ENCODE measurements at places on chromosomes 2 and 18. TPM values are rescaled to one million over a fixed set of nuclear protein-coding genes. Genes with fewer than 3 reads are reported as not detected.
A peak's percentile ranks its signal among the peaks of the same experiment; 100 is the strongest.

- no peak for DNase-seq
These were observed 109.1 kb upstream of the SH3BP4 start for GRCh38 chr2:234842753-234843152.

DNA sequence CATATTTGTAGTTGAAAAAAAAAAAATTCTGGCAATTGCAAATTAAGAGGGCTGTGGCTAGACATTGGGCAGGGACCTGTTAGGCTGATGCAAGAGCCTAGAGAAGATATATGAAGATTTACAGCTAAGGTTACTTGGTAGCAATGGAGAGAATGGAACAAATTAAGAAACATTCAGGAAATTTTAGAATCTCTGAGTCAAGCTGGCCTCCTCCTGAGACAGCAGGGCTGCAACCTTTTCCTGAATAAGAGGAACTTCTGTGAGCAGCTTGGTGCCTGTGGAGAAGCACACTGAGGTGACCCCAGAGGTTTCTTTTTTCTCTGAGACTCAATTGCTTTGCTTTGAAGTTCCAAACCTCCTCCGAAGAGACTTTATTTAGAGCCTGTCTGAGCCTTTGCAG is 118.6 kb upstream of the LRATD1 start:
- DNase-seq, result no peak

- DNase-seq, result no peak
These were observed 73.3 kb downstream of the LDLRAD4 start for GRCh38 chr18:13291745-13292447.

DNA sequence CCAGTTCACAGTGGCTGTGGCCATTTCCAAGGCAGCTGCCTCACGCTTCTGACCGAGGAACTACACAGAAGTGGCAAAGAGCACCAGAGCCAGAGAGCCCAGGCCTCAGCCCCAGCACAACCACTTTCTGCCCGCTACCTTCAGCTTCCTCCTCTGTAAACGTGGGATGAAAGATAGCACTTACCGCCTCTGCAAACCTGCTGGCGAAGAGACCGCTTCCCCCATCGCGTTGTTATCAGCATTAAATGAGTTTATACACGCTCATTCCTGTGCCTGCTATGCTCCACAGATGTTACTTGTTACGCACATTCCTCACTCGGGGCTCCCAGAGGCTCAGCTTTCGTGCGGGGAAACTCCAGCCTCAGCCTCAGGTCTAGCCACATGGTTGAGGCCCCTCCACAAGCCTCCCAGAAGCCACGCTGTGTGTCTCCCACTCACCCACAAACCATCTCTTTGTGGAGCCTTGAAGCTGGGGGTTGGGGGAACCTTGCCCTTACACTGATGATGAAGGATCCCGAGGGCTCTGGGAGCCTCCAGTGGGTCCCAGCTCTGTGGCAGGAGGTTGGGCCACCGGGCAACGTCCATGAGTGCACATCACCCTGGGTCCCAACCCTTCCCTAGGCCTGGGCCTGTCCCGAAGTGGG is 63.3 kb upstream of the SMAD7 start:
- DNase-seq, result peak; percentile 3

Gene SAG
- total RNA-seq, result not detected

- no peak for DNase-seq
These were observed 28.7 kb downstream of the COPS9 start for GRCh38 chr2:240107477-240107796.

Gene GPR45
- not detected for total RNA-seq

GRCh38 chr2:57987835-57988573 is 58.6 kb upstream of the VRK2 start:
- no peak for DNase-seq

Gene HOXD10
- total RNA-seq, result not detected

Gene TTR
- total RNA-seq, result not detected

Gene FOSL2
- total RNA-seq, result 135 TPM

Gene WNT6
- 0.30 TPM for total RNA-seq

Gene POTEJ
- total RNA-seq, result not detected

DNA sequence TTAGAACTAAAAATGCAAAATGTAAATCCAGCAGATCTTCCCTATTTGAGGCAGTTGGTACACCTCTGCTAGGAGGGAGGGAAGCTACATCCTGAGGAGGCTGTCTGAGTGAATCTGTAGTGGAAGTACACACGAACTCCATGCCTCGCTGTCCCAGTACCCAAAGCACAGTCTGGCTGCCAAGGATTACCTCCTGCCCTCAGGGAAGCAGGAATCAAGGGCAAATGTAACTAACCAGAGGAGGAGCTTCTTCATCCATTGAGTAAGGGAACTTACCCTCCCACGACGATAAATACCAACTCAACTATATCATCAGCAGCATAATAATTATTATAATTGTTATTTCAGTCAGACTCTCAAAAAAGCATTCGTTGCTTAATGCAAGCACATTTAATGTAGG is 2.1 kb downstream of the DHRS9 start:
- no peak for DNase-seq

Gene BOLL
- total RNA-seq, result not detected

DNA sequence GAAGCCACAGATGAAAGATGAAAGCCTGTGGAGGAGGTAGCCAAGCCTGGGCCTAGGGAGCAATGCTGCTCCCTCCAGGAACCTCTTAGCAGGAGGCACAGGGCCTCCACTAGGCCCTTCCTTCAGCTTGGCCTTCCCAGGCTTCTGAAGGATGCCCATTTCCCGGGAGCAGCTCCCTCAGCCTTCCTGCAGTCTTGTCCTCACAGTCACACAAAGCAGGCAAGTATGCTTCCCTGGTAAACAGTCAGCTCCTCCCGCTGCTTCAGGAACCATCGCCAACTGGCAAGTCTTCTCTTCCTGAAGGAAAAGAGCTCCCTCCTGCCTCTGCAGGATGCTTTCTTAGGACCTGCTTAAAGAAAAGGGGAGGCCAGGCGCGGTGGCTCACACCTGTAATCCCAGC is 53.2 kb downstream of the SMAD7 start:
- no peak for DNase-seq

Gene ACKR3
- total RNA-seq, result 1.2 TPM

Gene TXNDC2
- not detected for total RNA-seq

- peak; percentile 18 for DNase-seq
These were observed 640 bp downstream of the SLC39A6 start for GRCh38 chr18:36128530-36128870.

- peak; percentile 37 for DNase-seq
These were observed 3.0 kb downstream of the CNNM4 start for GRCh38 chr2:96763511-96764252.

DNA sequence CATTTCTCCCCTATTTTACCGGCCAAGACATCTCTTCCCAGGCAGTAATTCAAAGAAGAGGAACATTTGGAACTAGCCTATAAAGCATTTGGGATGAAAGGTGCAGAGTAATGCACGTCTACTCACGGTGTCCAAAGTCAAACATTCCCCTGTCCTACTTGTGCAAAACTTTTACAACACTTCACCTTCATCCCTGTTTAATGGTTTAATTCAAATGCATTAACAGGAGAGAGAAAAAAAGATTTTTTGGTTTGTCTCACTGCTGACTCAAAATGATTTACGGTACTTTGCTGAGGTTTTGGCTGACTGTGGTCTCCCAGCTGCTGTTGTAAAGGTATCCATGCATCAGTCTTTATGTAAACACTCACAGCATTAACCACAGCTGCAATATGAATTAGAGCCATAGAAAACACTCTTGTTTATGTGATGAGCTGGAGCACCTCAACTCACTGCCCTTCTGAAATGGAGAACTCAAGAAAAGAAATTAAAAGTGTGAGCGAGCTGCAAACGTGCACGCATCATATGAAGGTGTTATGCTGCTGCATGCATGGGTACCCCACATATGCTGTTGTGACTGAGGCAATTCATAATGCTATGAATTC is 220.5 kb downstream of the PIEZO2 start:
- DNase-seq, result no peak

Measured in activated CD4-positive, alpha-beta T cell treated with anti-CD3 and anti-CD28 coated beads for 36 hours (primary cell).